ENCODE measurements at places on chromosomes 7 and 10.

GRCh38 chr7:129163875-129164544, 19.5 kb downstream of the TSPAN33 start:
- no peak for DNase-seq

GRCh38 chr10:114545071-114545470, 113.0 kb downstream of the ABLIM1 start:
- DNase-seq = no peak

DNA sequence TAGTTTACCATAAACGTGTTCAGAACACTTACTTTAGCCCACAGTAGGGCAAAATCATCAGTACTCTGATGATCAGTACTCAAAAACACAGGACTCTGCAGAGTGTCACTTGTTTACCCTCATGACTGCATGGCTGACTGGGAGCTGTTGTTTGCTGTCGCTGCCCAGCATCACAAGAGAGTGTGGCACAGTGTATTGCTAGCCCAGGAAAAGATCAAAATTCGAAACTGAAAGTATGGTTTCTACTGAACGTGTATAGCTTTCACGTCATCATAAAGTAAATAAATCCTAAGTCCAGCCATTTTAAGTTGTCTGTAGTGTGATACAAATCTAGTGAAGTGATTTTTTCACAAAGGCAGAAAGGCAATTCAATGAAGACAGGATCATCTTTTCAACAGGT, 184.6 kb downstream of the RAMP3 start:
- no peak for DNase-seq

DNA sequence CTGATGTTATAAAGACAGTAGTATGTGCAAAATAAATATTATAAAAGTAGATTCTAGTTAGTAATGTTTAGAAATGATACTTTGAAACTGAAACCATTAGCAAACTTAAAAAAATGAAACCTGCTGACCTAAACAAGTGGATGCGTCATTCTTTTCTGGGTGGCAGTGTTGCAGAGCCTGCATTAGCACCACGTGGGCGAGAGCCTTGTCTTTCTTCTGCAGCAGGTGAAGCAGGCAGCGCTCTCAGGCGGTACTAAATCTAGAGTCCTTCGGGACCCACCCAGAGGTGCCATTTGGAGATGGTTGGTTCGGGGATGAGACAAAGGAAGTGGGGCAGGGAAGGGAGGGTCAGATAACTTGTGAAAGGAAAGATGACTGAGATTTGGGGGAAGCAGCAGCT, 759.1 kb upstream of the IGFBP3 start:
- no peak for DNase-seq
